ENCODE measurements at places on chromosomes 6 and 20. TPM values are rescaled to one million over a fixed set of nuclear protein-coding genes. Genes with fewer than 3 reads are reported as not detected.

DNA sequence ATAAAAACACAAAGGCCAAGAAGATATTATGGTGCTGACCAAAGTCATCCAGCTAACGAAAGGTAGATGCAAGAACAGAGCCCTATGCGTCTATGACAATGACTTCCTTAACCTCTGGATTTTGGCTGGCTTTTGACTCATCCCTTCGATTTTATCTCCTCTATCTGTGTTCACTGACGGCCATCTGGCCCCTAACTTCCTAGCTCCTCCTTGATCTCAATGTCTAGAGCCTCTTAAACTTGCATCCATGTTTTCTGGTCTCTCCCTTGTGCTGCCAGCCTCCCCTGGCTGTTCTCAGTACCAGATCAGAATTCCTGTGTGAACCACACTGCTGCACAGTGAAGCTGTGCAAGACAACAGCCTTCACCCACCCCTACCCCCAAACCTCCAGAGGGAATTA is 452.9 kb downstream of the UTRN start:
- H3K36me3 ChIP-seq: no peaks in the 10 kb centered on the region
- no peaks in the 10 kb centered on the region for H3K4me1 ChIP-seq
- no peak for DNase-seq
- H3K27me3 ChIP-seq: no peaks in the 10 kb centered on the region
- no peak overlapping the region for H3K27ac ChIP-seq
- no peak overlapping the region for H3K4me3 ChIP-seq

DNA sequence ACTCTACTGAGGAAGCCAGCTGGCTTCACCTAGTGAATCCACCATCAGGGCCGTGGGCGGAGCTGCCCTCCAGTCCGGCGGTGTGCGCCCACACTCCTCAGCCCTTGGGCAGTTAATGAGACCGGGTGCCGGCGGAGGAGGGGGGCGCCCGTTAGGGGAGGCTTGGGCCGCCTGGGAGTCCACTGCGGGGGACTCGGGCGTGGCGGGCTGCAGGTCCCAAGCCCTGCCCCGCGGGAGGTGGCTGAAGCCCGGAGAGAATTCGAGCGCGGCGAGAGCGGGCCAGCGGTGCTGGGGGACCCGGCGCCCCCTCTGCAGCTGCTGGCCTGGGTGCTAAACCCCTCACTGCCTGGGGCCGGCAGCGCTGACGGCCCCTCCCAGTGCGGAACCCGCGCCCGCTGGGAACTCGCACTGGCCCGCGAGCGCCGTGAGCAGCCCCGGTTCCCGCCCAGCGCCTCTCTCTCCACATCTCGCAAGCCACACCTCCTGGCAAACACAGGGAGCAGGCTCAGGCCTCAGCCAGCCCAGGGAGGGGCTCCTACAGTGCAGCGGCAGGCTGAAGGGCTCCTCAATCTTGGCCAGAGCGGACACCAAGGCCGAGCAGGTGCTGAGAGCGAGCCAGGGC is 38.4 kb upstream of the GCNT2 start:
- no peaks in the 10 kb centered on the region for H3K27me3 ChIP-seq
- H3K4me1 ChIP-seq: peaks cover 10% of the 10 kb centered on the region
- no peak overlapping the region for H3K4me3 ChIP-seq
- H3K36me3 ChIP-seq: no peaks in the 10 kb centered on the region
- no peak overlapping the region for H3K27ac ChIP-seq

- no peaks in the 10 kb centered on the region for H3K4me1 ChIP-seq
- H3K27ac ChIP-seq: no peak overlapping the region
- no peak for DNase-seq
- H3K36me3 ChIP-seq: no peaks in the 10 kb centered on the region
These were observed 105.0 kb downstream of the OLIG3 start for GRCh38 chr6:137389150-137389704.

CLVS2 gene
- polyA plus RNA-seq: not detected

- peaks cover 11% of the 10 kb centered on the region for H3K36me3 ChIP-seq
- H3K4me1 ChIP-seq: peaks cover 9% of the 10 kb centered on the region
These were observed 4.4 kb downstream of the ZGPAT start for GRCh38 chr20:63712191-63712590.

DNA sequence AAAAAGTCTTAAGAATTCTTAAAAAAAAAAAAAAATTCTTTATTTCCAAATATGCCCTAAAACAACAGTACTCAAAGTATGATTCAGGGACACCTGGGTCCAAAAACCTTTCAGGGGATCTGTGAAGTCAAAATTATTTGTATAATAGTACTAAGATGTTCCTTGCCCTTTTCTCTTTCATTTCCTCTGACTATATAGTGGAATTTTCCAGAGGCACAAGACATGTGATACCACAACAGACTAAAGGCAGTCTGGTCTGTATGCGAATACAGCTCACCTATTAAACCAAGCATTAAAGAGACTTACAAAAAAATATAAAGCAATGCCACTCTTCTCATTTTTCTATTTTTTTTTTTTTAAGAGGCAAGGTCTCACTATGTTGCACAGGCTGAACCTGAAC is 15.4 kb downstream of the NOL7 start:
- H3K27me3 ChIP-seq: no peaks in the 10 kb centered on the region
- no peaks in the 10 kb centered on the region for H3K4me1 ChIP-seq
- H3K36me3 ChIP-seq: peaks cover 3% of the 10 kb centered on the region

- H3K36me3 ChIP-seq: peaks cover 2% of the 10 kb centered on the region
- no peak overlapping the region for H3K4me3 ChIP-seq
- no peak for DNase-seq
- H3K27ac ChIP-seq: peak overlapping the region; percentile 36
These were observed 119.5 kb downstream of the ARHGAP18 start for GRCh38 chr6:129590408-129591022.

DNA sequence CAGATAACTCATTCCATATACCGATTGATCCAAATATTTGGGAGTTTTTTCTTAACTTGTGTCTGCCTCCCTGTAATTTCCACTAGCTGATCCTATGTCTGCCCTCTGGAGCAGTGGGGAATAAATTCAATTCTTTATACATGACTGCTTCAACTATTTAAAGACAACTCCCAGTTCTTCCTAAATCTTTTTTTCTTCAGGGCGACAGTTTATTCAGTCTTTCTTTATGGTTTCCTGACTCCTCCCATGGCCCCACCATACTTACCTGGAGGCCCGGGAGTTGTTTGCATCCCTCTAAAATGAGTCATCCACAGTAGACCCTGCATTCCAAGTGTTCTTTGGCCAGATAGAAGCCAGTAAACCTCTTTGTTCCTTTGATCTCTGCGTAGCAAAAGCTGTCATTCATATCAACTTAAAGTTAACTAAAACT is 73.6 kb downstream of the LCA5 start:
- peaks cover 8% of the 10 kb centered on the region for H3K4me1 ChIP-seq
- H3K27me3 ChIP-seq: no peaks in the 10 kb centered on the region
- H3K4me3 ChIP-seq: no peak overlapping the region

DNA sequence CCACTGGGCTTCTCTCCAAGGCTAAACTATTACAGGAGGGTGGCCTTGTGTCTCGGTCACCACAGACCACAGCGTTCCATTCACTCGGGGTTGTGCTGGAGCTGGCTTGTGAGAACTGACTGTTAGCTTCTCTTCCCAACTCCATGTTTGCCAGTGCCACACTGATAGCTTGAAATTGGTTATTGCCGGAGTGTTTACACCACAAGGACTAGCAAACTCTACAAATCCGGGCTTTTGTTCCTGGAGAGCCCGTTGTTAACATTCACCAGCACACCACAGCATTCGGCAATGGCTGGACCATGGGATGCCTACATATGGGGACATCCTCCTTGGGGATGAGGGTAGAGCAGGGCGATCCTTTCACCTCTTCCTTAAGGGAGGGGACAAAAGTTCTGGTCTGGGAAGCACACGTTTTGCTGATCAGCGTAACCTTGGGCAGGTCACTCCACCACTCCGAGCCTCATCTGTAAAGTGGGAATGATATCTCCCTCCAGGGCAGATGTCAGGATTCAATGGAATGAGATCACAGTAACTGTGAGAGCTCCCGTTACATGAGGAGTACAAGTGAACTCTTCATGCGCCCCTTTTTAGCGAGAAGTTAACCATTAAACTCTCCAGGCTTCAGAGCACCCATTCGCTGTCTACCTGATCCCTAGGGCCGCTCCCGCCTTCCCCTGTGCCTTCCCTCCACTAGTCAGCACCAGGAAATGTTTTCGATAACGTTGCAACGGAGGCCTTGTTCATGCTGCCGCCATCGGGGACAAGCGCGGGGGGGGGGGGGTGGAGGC is 41.7 kb upstream of the TTPAL start:
- H3K27ac ChIP-seq: no peak overlapping the region
- H3K4me3 ChIP-seq: no peak overlapping the region
- DNase-seq: no peak
- H3K4me1 ChIP-seq: no peaks in the 10 kb centered on the region
- peaks cover 19% of the 10 kb centered on the region for H3K27me3 ChIP-seq

- no peak overlapping the region for H3K27ac ChIP-seq
- H3K36me3 ChIP-seq: no peaks in the 10 kb centered on the region
- no peak overlapping the region for H3K4me3 ChIP-seq
- H3K27me3 ChIP-seq: no peaks in the 10 kb centered on the region
These were observed 498.3 kb upstream of the AGPAT4 start for GRCh38 chr6:161772176-161772575.

GRCh38 chr6:23713211-23713610 is 412.8 kb upstream of the NRSN1 start:
- H3K27me3 ChIP-seq: no peaks in the 10 kb centered on the region
- no peak overlapping the region for H3K4me3 ChIP-seq
- no peak for DNase-seq
- no peaks in the 10 kb centered on the region for H3K4me1 ChIP-seq

OOEP gene
- polyA plus RNA-seq: not detected

GRCh38 chr6:5130135-5130866 is 45.2 kb downstream of the PPP1R3G start:
- H3K4me1 ChIP-seq: peaks cover 16% of the 10 kb centered on the region
- H3K27ac ChIP-seq: no peak overlapping the region
- no peak overlapping the region for H3K4me3 ChIP-seq
- no peaks in the 10 kb centered on the region for H3K27me3 ChIP-seq
- peaks cover 3% of the 10 kb centered on the region for H3K36me3 ChIP-seq
- DNase-seq: no peak

SLC22A16 gene
- polyA plus RNA-seq: not detected

DNA sequence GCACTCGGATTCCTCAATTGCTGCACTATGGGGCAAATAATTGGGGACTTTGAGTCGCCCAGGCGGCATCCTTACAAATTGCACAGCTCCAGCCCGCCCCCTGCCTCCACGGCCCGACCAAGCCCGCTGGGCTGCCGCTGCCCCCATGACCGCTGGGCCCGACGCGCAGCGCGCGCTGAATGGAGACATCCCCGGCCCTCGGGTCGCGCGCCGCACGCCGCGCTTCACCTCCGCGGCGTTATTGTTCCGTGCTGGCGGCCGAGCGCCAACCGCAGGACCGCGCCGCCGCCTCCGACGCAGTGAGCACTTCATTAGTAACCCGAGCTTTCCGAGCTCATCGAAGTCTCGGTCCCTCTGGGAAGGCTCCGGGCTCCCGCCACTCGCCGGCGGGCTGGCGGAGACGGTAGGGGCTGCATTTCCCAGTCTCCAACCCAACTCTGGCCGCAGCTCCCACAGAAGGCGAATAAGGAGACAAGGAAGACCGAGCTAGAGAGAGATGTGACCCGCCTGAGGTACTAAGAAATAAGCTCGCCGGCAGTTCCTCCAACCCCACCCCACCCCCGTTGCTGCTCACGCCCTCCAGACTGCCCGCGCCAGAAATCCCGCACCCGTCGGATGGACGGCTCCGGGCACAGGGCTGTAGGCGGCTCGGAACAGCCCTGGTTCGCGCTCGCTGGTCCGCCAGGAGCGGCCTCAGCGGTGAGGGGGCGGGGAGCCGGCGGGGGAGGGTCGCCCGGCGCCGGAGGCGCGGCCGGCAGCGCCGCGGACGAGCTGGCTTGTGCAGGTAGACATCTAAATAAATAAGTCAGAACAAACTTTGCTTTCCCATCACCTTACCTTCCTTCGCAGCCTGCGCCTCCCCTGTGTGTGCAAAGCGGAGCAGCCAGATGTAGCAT is 703 bp downstream of the EPHA7 start:
- H3K4me3 ChIP-seq: no peak overlapping the region
- H3K4me1 ChIP-seq: peaks cover 7% of the 10 kb centered on the region
- peaks cover 49% of the 10 kb centered on the region for H3K27me3 ChIP-seq
- no peak overlapping the region for H3K27ac ChIP-seq
- DNase-seq: no peak

DNA sequence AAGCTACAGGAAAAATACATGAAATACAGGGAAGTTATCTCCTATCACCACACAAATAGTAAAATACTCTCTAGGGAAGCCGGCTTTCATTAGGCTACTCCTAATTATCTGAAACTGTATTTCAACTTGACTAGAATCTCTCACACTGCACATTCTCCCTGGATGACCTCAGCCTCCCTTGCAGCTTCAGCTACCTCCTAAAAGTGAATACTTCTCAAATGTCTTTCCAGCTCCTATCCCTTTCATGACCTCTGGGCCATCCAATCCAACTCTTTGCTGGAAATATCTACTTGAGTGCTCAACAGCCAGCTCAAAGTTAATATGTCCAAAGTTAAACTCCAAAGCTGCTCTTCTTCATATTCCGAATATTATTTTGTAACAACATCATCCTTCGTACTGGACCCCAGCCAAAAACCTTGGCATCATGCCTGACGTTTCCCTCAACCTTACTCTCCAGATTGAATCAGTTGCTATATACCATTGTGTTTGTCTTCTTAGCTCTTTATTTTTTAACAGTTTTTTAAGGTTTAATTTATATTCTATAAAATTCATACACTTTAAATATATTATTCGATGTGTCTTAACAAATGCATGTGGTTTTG is 29.4 kb upstream of the KIF6 start:
- H3K27ac ChIP-seq: no peak overlapping the region
- no peaks in the 10 kb centered on the region for H3K4me1 ChIP-seq
- H3K36me3 ChIP-seq: no peaks in the 10 kb centered on the region
- no peak overlapping the region for H3K4me3 ChIP-seq
- no peaks in the 10 kb centered on the region for H3K27me3 ChIP-seq

SOX12 gene
- polyA plus RNA-seq: 1.4 TPM

DNA sequence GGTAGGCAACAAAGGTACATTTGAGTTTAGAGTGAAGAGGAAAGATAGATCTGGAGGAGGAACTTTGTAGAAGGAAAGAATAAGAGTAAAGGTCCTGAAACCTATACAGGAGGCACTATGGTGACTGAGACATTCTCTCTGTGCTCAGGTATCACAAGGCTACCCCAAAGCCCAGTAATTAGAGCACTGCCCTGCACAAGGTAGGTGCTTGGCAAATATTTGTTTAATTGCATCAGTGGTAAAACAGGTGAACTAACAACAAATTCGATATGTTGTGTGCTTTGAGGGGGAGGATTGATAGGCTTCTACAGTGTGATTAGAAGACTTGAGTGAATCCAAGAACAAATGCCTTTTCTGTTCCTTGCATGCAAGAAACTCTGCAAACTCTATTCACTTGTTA is 6.8 kb upstream of the TSHZ2 start:
- H3K27ac ChIP-seq: peak overlapping the region; percentile 58
- no peaks in the 10 kb centered on the region for H3K27me3 ChIP-seq
- no peaks in the 10 kb centered on the region for H3K36me3 ChIP-seq
- peaks cover 21% of the 10 kb centered on the region for H3K4me1 ChIP-seq
- no peak for DNase-seq

GRCh38 chr6:140366991-140367390 is 992.5 kb upstream of the CITED2 start:
- DNase-seq: peak; percentile 15
- no peak overlapping the region for H3K27ac ChIP-seq
- H3K27me3 ChIP-seq: no peaks in the 10 kb centered on the region
- H3K36me3 ChIP-seq: no peaks in the 10 kb centered on the region
- peaks cover 3% of the 10 kb centered on the region for H3K4me1 ChIP-seq

- no peak overlapping the region for H3K27ac ChIP-seq
- peaks cover 9% of the 10 kb centered on the region for H3K36me3 ChIP-seq
- DNase-seq: no peak
- H3K27me3 ChIP-seq: no peaks in the 10 kb centered on the region
- no peak overlapping the region for H3K4me3 ChIP-seq
These were observed 14.0 kb upstream of the MAPK13 start for GRCh38 chr6:36116066-36116864.

ARMC12 gene
- 1.7 TPM for polyA plus RNA-seq

SYCP2 gene
- 0.12 TPM for polyA plus RNA-seq

Measured in keratinocyte (primary cell).